Right renal pelvis (tissue), 4 donors: ENCODE measurements at places on chromosomes 1 and 21. TPM values are rescaled to one million over a fixed set of nuclear protein-coding genes. Genes with fewer than 3 reads are reported as not detected.

The OVAAL gene
- polyA plus RNA-seq, result not detected

The RNU11 gene
- not detected for polyA plus RNA-seq

The MAN1C1 gene
- 16.2 TPM for polyA plus RNA-seq

The CD34 gene
- 96.2 TPM for polyA plus RNA-seq

The CHD5 gene
- 0.21 TPM for polyA plus RNA-seq

The CNR2 gene
- polyA plus RNA-seq, result 0.08 TPM

The TMEM240 gene
- 4.9 TPM for polyA plus RNA-seq

The DCST1 gene
- polyA plus RNA-seq, result 0.31 TPM

The FGR gene
- polyA plus RNA-seq, result 1.7 TPM

The SFN gene
- 0.91 TPM for polyA plus RNA-seq

The SPATA17 gene
- polyA plus RNA-seq, result 16.1 TPM

GRCh38 chr1:35499231-35499630, 58.0 kb downstream of the KIAA0319L start:
- no peak for DNase-seq

- no peak for DNase-seq
These were observed 61.7 kb downstream of the ITSN1 start for GRCh38 chr21:33703750-33704606.

DNA sequence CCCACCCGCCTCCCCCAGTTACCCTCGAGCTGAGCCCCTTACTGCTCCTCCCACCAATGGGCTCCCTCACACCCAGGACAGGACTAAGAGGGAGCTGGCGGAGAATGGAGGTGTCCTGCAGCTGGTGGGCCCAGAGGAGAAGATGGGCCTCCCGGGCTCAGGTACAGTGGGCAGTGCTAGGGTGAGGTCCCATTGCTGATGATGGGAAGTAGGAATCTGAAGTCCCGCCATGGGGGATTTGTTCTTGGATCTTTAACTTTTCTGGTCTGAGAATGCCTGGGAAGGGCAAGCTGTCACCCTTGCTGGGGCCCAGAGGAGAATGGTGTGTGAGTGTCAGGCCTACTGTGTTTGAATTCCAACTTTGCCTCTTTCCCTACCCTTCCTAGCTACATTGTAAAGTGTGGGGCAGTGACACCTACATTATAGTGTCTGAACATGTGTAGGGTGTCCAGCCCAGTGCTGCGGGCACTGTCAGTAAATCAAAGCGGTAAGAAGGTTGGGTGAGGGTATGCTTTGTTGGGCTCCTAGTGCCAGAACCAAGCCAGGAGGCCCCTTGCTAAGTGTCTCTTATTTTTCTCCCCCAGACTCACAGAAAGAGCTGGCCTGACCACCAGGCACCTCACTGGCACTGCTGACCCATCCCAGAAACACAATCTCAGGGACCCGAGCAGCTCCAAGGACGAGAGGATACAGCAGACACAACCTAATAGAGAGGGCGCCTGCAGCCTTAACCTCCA, 44.7 kb downstream of the YARS1 start:
- no peak for DNase-seq

DNA sequence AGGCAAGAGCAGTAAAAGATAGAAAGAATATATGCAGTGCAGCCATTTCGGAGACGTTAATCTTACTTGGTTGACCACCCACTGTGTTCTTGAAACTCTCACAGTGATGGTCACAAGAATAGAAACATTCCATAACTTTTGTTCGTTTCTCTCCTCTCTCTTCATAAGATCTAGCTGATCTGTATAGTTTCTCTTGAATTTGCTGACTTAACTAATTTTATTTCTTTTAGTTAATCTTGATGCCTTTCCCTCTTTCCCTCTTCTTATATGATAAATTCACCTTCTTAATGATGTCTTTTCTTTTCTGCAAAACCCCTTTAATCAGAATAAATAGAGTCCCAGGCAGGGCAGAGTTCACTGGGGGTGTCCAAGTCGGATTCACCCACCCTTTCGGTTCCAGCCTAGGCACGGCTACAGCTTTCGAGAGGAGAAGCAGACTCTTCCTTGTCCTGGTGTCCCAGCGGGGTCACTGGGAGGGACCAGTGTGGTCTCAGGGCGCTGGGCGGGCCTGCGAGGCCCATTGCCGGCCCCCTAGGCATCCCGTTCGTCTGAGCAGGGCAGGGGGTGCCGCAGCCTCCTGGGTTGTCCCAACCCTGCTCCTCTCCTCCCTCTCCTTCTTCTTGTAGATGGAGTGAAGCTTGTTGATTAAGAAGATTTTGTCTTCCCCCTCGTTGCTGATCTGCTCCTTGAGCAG, 39.8 kb downstream of the ZNF691 start:
- DNase-seq, result no peak

- DNase-seq, result no peak
These were observed 10.8 kb upstream of the DUSP12 start for GRCh38 chr1:161738627-161739287.

GRCh38 chr1:89088572-89088971, 23.6 kb upstream of the GBP1 start:
- DNase-seq, result no peak

DNA sequence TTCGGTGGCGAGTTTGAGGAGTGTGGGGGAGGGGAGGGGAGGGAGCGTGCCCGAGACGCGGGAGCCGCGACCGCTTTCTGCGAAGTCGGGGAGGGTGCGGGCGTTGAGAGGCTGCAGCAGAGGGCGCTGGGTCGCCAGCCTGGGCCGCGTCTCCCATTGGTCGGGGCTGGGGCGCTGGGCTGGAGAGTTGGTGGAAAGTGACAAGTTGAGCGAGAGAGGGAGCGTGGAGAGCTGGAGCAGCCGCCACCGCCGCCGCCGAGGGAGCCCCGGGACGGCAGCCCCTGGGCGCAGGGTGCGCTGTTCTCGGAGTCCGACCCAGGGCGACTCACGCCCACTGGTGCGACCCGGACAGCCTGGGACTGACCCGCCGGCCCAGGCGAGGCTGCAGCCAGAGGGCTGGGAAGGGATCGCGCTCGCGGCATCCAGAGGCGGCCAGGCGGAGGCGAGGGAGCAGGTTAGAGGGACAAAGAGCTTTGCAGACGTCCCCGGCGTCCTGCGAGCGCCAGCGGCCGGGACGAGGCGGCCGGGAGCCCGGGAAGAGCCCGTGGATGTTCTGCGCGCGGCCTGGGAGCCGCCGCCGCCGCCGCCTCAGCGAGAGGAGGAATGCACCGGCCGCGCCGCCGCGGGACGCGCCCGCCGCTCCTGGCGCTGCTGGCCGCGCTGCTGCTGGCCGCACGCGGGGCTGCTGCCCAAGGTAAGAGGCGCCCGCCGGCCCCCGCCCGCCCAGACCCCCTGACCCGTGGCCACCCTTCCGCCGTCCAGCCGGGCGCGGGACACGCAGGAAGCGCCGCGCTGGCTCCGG, at the start of gene ROR1:
TSS of gene ROR1 (plus strand) at position 203 of the 802 bp plus-strand sequence.
- peak; percentile 80 for DNase-seq

GRCh38 chr1:101030881-101031280, 5.3 kb upstream of the DPH5 start:
- DNase-seq, result no peak

DNA sequence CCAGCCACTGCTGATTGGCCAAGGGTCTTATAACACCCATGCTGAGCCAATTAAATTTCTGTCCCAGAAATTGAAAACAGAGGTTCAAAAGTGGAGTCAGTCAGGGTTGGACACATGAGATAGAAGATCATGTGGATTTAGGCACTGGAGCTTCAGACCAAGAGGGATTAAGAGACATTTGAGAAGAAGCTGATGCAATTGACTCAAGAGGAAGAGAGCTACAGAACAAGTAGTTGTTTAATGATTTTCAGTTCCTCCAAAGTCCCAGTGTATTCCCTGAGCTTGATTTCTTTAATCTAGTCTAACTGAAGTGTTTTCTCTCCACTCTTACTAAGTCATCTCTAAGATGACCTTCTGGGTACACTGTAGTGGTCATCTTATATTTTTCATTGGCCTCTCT, 227.1 kb downstream of the DUSP10 start:
- DNase-seq, result no peak

DNA sequence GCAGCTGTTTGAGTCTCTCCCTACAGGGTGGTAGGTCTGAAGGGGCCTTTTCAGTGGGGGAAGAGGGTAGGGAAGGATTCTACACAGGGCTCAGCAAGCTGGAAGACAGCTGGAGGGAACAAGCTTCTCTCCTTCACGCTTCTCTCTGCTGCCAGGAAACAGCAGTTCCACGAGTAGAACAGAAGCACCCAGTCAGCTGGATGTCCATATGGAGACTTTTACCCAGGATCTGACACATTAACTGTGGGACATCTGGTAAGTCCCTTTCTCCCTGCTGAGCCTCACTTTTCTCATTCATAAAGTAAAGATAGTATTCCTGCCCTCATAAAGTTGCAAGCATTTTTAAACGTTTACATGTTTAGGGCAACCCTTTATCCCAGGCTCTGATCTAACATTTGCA, 280.3 kb downstream of the OMA1 start:
- no peak for DNase-seq

GRCh38 chr1:182118851-182119250, 57.3 kb upstream of the ZNF648 start:
- no peak for DNase-seq

GRCh38 chr21:18782721-18783120, 379.1 kb upstream of the TMPRSS15 start:
- DNase-seq, result no peak

DNA sequence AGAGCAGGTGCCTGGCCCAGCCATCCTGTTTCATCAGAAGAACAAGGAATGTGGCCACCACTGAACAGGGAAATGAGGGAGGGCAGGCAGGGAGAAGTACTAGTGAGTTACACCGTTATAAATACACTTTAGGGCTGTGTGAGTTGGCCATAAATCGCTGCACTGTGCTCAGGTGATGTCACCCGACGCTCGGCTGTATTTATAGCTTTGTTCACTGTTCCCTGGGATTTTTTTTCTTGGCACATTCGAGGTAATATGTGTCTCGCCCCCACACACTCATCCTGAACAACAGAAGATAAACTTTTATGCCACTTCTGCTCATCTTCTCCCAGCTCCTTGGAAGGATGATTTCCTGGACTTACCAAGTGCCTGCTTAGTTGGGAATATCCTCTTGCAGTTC, 9.0 kb upstream of the KIRREL1 start:
- DNase-seq, result no peak

GRCh38 chr1:37999430-38000232, 5.7 kb downstream of the FHL3 start:
- no peak for DNase-seq
